Neural progenitor cell (in vitro differentiated cells): ENCODE measurements at places on chromosomes 7 and 10. TPM values are rescaled to one million over a fixed set of nuclear protein-coding genes. Genes with fewer than 3 reads are reported as not detected.

GRCh38 chr7:119413314-119413805 is 859.6 kb upstream of the KCND2 start:
- H3K36me3 ChIP-seq: no peaks in the 10 kb centered on the region
- H3K4me3 ChIP-seq: no peak overlapping the region
- no peaks in the 10 kb centered on the region for H3K27me3 ChIP-seq
- no peaks in the 10 kb centered on the region for H3K4me1 ChIP-seq
- H3K27ac ChIP-seq: no peak overlapping the region

GRCh38 chr10:17386616-17387075 is 67.7 kb downstream of the ST8SIA6 start:
- H3K27ac ChIP-seq: no peak overlapping the region
- no peak overlapping the region for H3K4me3 ChIP-seq
- H3K36me3 ChIP-seq: no peaks in the 10 kb centered on the region

The SLC13A1 gene
- not detected in 2 replicates for total RNA-seq

DNA sequence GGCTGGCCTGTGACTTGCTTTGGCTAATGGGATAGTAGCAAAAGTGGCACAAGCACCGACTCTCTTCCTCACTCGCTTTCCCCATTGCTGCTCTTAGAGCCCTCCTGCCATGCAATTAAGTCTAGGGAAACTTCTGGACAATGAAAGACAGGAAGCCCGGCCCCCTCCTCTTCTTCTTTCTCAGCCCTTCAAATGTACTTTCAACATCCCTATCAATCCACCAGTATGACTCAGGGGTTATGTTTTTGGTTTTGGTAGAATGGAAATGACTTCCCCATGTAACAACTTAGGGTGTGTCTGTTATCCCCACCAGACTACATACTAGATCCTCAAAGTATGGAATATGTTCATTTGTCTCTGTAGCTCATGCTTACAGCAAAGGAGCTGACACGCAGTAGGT is 139.0 kb upstream of the GDF10 start:
- no peaks in the 10 kb centered on the region for H3K36me3 ChIP-seq
- no peak overlapping the region for H3K4me3 ChIP-seq
- H3K27me3 ChIP-seq: no peaks in the 10 kb centered on the region
- no peaks in the 10 kb centered on the region for H3K4me1 ChIP-seq

DNA sequence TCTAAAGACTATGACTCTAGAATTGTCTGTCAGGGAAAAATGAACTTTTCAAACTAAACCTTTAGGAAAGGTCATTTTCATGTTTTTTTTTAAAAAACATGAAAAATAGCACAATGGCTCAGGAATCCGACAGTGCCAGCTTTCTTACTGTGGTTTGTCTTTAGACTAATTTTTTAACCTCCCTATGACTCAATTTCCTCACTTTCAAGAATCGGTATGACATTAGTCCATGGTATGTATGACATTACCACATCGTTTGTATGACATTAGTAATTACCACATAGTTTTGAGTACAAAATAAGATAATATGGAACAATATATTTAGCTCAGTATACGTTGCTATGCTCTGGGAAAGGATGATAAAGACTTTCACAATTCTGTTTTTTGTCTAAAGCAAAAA is 383.2 kb downstream of the PTPRN2 start:
- no peak for DNase-seq
- no peak overlapping the region for H3K4me3 ChIP-seq
- no peaks in the 10 kb centered on the region for H3K27me3 ChIP-seq
- no peaks in the 10 kb centered on the region for H3K4me1 ChIP-seq
- no peak overlapping the region for H3K27ac ChIP-seq
- H3K36me3 ChIP-seq: no peaks in the 10 kb centered on the region

- no peak overlapping the region for H3K4me3 ChIP-seq
- DNase-seq: no peak
- no peaks in the 10 kb centered on the region for H3K36me3 ChIP-seq
- H3K27ac ChIP-seq: no peak overlapping the region
- H3K27me3 ChIP-seq: no peaks in the 10 kb centered on the region
Measured at GRCh38 chr10:88309365-88309764, 273.8 kb downstream of the RNLS start.

DNA sequence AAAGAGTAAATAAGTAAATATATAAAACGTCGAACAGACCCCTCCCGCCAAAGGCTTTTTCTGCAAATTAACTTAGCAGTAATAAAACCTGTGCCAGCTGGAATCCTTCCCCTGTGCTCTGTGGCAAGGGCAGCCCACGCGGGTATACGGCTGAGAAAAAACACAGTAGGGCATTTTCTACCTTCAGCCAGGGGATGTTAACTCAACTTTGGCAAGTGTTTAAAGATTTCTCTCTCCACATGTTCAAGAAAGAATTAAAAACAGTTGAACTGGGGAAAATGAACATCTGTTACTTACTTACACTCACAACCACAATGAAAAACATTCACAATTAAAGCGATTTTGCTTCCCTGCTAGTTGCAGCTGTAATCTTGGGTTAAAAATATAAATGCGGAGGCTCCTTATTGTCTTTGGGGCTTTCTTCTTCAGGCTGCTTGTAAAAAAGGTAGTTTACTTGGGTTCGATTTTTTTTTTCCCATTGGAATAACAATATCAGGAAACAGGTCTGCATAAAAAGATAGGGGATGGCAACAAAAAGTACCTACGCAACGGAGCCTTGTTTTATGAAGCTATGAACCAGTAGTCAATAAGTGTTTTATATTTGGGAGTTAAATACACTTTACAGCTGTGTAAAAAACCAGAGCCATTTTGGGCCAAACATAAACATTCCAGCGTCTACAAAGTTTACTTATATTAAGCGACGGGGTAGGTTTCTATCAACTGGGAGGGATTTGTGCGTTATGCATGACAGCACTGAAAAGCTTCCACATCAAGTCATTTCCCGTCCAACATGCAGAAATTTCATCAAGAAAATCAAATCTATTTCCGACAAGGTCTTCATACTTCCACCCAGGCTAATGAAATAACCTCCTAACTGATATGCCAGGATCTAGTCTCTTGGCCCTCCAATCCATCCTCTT is 132.7 kb downstream of the TAX1BP1 start:
- H3K4me1 ChIP-seq: peaks cover 4% of the 10 kb centered on the region
- no peak overlapping the region for H3K27ac ChIP-seq
- no peaks in the 10 kb centered on the region for H3K27me3 ChIP-seq
- DNase-seq: no peak
- H3K4me3 ChIP-seq: no peak overlapping the region

DNA sequence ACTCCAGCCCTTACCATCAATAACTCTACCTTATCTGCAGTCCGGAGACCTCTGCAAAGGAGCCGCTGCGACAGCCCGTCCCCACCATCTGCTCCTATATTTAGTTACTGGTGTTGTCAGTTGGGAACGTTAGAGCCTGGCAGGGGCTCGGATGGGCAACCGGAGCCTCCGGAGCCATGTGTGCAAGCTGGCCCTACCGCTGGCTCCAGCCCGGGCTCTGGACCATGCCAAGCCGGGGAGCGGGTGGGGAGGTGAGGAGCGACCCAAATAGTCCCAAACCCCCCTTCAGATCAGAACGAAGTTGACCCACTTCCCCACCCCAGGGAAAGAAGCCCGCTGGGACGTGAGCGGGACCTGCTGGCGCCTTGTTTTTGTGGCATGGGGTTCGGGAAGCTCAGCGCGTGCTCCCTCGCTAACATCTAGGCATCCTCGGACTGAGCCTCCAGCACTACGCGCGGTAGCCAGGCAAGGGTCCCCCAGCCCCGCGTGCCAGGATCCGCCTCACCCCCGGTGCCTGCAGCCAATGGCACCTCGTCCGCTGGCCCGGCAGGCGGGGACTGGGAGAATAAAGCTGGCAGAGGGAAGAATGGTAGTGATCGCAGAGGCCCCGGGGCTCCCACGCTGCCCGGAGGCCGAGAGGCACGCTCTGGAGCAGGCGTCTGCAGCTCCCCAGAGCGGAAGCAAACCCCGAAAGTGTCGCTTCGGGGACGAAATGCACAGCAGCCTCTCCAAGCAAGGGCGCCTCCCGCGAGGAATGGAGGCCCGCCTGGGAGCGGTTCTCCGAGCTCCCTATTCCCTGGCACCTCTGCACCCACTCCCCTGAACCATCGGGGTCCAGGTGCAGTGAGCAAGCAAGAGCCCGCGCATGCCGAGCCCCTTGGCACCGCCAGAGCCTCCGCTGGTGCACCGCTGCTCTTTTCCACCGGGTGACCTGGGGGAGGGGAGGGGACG is 679 bp downstream of the LRRC20 start:
- H3K27ac ChIP-seq: no peak overlapping the region
- peaks cover 14% of the 10 kb centered on the region for H3K4me1 ChIP-seq
- peaks cover 16% of the 10 kb centered on the region for H3K27me3 ChIP-seq
- H3K4me3 ChIP-seq: peak overlapping the region; percentile 66

The THNSL1 gene
- 11.0 and 19.4 TPM in 2 replicates for total RNA-seq

DNA sequence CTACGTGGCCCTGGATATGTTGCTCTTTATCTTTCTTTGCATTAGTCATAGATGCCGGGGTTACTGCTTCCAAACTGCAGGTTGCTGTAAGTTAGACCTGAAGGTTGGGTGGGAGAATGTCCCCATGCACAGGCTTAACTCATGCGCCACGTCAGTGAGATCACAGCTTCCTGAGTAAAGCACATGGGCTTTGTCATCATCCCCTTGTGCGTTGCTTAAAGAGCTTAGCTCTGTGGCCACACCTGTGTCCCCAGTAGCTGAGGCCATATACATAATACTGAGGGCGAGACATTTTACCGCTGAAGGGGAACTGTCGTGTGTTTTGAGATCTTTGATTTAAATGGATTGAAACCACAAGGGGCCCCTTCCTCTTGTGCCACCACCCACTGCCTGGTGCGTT is 45.8 kb upstream of the BTBD16 start:
- H3K4me1 ChIP-seq: no peaks in the 10 kb centered on the region
- no peaks in the 10 kb centered on the region for H3K36me3 ChIP-seq
- H3K27ac ChIP-seq: no peak overlapping the region
- H3K27me3 ChIP-seq: no peaks in the 10 kb centered on the region
- no peak overlapping the region for H3K4me3 ChIP-seq
- no peak for DNase-seq

DNA sequence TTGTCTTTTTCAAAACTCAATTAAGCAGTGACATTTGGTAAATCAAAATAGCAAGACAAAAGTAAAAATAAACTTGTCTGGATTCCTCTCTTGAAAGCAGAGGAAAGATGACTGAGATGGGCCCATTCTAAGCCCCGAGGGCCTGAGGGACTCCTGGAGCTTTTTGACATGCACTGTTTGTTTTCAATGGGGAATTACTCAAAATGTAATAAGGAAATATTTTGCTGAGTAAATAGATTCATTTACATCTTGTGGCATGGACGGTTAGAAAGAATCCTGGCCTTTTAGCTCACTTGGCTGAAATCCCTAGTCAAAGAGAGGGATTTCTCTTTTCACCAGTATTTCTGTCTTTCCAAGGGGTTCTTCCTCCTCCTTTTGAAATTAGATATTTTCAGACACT is 108.0 kb downstream of the MKX start:
- H3K27ac ChIP-seq: no peak overlapping the region
- no peak for DNase-seq
- no peaks in the 10 kb centered on the region for H3K36me3 ChIP-seq

DNA sequence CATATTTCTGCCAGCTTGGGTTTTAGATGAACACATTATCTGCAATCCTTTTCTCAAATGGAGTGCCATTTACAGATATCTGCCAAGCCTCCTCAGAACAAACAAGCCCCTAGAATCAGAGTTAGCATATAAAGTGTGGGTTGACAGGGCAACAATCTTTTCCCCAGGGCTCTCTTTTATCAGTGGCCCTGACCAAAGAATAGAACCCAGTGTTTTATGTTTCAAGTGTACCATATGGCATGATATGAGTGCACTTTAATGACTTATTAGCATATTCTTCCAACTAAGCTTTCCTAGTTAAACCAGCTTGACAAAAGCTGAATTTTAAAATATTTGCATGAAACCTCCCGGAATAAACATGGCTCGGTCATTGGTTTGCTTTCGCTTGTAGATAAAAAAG is 57.3 kb downstream of the EVX1 start:
- no peaks in the 10 kb centered on the region for H3K4me1 ChIP-seq
- no peaks in the 10 kb centered on the region for H3K36me3 ChIP-seq
- no peak overlapping the region for H3K4me3 ChIP-seq
- DNase-seq: no peak
- H3K27ac ChIP-seq: no peak overlapping the region

GRCh38 chr10:3195726-3196125 is 23.1 kb upstream of the PITRM1 start:
- no peak overlapping the region for H3K27ac ChIP-seq
- no peak for DNase-seq
- H3K36me3 ChIP-seq: no peaks in the 10 kb centered on the region
- no peak overlapping the region for H3K4me3 ChIP-seq

DNA sequence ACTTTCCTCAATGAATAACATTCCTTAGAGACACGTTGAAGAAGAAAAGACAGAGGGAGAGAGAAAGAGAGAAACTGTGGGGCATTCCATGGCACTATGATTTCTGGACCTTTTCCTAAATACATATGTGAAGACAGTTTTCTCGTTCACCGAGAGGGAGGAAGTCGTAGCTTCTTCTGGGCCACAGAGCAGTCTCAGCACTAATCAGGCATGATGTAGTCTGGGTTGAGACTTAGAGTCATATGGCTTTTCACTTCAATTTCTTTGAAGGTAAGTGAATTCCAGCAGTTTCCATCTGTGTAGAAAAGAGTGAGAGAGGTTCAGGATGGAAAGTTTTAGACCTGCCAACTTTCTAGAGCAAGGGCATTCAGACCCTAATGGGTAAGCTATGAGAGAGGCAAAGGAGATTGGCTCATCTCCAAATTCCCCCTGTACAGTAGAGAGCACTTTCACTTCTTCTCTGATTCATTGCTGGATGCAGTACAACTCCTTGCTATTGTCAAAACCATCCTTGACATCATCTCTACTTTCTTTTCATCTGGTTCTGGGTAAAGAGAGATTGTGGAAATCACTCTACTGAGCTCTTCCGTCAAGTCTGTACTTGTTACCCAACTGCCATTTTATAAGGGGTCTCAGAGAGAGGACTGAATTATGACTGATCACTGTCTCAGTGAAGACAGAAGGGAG is 31.5 kb upstream of the OR9A4 start:
- no peaks in the 10 kb centered on the region for H3K36me3 ChIP-seq
- no peak overlapping the region for H3K4me3 ChIP-seq
- H3K27ac ChIP-seq: no peak overlapping the region
- no peaks in the 10 kb centered on the region for H3K4me1 ChIP-seq
- DNase-seq: no peak
